Activated CD4-positive, alpha-beta T cell treated with anti-CD3 and anti-CD28 coated beads, Interleukin-2, amount 50 U/mL, for 24 hours (primary cell): ENCODE measurements at places on chromosomes 7 and 10.

- no peak for DNase-seq
Observed at GRCh38 chr7:14598978-14599377, 303.6 kb downstream of the DGKB start.

DNA sequence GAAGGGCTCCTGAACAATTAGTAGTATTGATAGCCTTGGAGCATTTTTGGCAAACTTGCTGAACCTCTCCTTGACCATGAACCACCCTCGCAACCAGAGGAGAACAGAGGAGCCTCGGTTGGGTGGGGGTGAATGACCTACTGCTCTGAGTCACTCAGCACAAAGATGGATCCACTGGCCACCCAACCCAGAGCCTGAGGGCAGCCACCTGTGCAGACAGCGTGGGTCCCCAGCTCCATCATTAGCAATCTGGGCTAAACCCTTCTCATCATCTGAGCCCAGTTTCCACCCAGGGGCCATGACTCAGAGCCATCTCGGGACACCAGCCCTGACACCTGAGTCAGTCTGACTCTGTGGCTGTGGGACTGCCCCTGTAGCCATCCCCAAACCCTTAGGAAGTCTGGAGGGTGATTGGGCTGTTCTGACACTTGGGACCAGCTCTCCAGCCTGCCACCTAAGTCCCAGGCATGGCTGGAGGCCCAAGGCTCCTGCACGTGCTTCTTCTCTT lies 171.8 kb upstream of the GPR26 start:
- no peak for DNase-seq

DNA sequence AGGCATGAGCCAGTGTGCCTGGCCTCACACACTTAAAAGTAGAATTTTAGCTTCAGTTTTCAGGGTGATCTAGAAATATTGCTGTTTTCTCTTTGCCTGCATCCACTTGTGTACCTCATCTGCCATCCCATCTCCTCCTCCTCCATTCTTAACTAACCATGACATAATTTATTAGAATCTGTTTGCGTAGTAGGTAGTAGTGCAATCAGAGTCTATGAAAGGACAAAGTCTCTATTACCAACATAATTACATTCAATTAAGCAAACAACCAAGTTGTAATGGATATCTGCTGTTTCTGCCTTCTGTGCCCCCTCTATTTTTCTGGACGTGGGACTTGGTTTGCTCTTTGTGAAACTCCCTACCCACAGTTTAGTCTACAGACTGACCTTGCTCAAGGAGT lies 72.9 kb downstream of the CDK14 start:
- no peak for DNase-seq

DNA sequence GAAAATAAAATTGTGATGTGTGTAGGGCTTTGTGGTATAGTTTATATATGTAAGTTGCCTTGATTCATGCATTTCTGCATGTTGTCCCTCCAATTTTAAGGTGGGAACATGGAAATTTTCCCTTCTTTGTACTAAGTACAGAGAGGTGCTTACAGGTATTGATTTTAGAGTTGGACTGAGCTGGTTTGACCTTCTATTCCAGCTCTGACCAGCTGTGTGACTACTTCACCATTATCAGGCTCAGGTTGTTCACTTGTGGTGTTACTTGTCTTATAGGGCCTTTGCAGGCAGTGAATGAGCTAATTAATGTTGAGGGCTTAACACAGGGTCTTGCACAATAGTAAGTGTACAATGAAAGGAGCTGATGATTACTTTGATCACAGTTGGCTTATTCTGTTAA lies 16.3 kb downstream of the ZNF804B start:
- DNase-seq: no peak
